ENCODE measurements at places on chromosomes 3 and 15.

DNA sequence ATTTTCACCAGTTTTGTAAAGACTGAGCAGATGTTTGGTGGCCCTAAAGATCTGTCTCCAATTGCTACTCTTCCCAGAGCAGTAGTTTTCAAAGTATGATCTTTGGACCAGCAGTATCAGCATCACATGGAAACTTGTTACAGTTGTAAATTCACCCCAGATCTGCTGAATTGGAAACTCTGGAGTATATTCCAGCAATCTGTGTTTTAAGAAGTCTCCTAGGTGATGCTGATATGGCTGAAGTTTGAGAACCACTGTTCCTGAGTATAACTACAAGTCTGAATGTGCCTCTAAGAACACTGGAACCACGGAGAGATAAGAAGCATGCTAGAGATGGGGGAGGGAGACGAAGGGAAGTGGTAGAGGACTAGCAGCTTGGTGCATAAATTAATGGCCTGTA is 45.7 kb downstream of the NUDT16 start:
- DNase-seq = no peak

GRCh38 chr15:63157891-63158431 is 684 bp upstream of the RPS27L start:
- DNase-seq = no peak

GRCh38 chr3:193865339-193865738 is 270.6 kb upstream of the HES1 start:
- no peak for DNase-seq

GRCh38 chr3:69178082-69178481 is 55.7 kb upstream of the LMOD3 start:
- no peak for DNase-seq

All from fibroblast of skin of left biceps (primary cell).